ENCODE measurements at places on chromosomes 5 and 9.

- no peak for DNase-seq
Observed at GRCh38 chr9:87672586-87672985, 53.3 kb upstream of the CTSL start.

DNA sequence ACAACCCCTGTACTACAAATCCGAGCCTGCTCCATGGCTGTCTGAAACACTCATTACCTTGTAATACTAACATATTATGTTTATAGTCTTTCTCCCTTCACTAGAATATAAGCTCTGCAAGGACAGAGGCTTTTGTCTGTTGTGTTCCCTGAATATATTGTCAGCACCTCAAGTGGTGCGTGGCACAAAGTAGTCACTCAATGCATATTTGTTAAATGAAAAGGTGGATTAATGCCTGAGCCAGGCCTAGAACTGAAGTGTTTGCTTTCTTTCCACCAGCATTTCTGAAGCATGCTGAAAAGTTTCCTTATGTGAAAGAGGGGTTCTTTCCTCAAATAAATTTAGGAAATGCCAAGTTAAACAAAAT, 36.3 kb downstream of the ELL2 start:
- DNase-seq, result no peak

GRCh38 chr5:87266914-87267573, 639 bp upstream of the RASA1 start:
- DNase-seq, result no peak

GRCh38 chr9:112170235-112170634, 4.9 kb downstream of the SUSD1 start:
- no peak for DNase-seq

DNA sequence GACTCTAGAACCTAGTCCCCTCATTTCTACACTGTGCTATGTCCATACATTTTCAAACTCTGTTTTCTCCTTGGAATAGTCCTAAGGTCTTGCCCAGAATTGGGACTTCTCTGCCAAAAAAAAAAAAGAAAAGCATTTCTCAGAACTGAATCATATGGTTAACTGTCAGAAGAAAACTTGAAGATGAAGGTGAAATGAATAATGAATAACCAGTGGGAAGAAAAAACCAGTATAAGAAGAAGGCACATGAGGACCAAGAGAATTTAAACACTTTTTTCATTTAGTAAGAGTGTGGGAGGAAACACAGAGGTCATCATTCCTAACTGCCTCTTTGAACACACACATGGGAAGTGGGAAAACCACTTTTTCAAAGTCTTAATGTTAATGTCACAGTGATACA, 197.7 kb downstream of the PRELID2 start:
- DNase-seq, result no peak
